CD4-positive, alpha-beta T cell treated with Interleukin-12 subunit alpha and Interleukin-12 subunit beta, for 1 hour (primary cell): ENCODE measurements at places on chromosomes 16 and 17.
A peak's percentile ranks its signal among the peaks of the same experiment; 100 is the strongest.

GRCh38 chr16:53510704-53511070, 7.7 kb upstream of the AKTIP start:
- DNase-seq: no peak

DNA sequence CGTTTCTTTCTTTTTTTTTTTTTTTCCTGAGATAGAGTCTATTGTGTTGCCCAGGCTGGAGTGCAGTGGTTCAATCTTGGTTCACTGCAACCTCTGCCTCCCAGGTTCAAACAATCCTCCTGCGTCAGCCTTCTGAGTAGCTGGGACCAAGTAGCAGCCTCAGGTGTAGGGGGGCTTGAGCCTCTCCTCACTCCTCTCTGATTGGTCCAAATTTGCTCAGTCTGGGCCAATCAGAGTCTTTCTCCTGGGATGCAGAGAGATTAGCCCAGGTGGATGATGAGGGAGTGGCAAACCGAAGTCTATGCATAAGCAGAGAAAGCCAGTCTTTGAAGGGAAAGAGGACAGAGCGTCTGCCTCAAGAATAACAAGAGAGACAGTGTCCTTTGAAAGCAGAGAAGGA, 99.0 kb downstream of the BMERB1 start:
- no peak for DNase-seq

- no peak for DNase-seq
These were observed 147.4 kb downstream of the CYLD start for GRCh38 chr16:50889276-50889675.

GRCh38 chr16:10936272-10936984, 5.8 kb downstream of the DEXI start:
- DNase-seq: no peak

- DNase-seq: no peak
These were observed 302.7 kb upstream of the MYOCD start for GRCh38 chr17:12362853-12363455.

GRCh38 chr16:60608971-60609370, 1427.3 kb downstream of the CDH8 start:
- DNase-seq: no peak

- DNase-seq: no peak
These were observed 221.2 kb downstream of the PRKCA start for GRCh38 chr17:66523378-66524200.

DNA sequence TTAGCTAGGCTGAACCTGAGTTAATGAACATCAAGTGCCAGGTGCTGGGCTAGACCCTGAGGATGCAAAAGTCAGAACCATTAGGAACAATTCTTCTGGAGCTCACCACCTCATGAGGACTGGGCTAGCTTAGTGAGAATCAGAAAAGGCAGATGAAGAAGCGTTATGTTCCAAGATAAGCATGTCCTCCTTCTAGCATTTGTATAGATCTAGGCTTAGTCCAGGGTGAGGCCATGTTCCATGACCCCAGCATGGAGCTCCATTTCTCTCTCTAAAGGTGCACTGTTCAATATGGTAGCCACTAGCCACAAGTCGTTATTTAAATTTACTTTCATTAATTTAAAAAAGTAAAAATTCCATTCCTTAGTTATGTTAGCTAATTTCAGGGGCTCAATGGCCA, 365.3 kb upstream of the CCL2 start:
- no peak for DNase-seq

- peak; percentile 55 for DNase-seq
These were observed 24.2 kb downstream of the XPO6 start for GRCh38 chr16:28187595-28188004.

- DNase-seq: no peak
These were observed 119.4 kb downstream of the FOXL1 start for GRCh38 chr16:86697715-86698114.

DNA sequence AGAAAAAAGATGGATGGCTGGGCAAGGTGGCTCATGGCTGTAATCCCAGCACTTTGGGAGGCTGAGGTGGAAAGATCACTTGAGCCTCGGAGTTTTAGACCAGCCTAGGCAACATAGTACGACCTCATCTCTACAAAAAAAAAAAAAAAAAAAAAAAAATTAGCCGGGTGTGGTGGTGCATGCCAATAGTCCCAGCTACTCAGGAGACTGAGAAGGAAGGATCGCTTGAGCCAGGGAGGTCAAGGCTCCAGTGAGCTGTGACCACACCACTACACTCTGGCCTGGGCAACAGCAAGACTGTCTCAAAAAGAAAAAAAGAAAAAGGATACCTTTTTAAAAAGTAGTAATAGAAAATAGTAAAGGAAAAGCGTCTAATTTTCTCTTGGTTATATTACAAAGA, 20.7 kb downstream of the ZNF652 start:
- DNase-seq: no peak

DNA sequence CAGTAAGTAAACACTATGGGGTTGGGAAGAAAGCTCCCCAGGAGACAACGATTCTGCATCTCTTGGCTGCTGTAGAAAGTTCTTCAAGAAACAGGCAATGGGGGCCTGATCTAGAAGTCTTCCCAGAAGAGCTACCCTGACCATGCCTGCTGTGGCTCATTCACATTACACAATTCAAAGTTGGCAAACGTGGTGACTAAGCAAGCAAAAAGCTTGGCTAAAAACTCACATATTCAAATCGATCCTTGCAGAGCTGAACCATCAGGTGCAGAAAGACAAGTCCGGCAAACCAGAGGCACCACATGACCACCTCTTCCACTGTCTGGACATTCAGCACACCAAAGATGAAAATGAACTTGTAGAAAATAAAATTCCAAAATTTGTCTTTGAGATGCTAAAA, 16.1 kb downstream of the AMFR start:
- no peak for DNase-seq

- DNase-seq: no peak
These were observed 26.6 kb upstream of the MYLK3 start for GRCh38 chr16:46774743-46775177.

DNA sequence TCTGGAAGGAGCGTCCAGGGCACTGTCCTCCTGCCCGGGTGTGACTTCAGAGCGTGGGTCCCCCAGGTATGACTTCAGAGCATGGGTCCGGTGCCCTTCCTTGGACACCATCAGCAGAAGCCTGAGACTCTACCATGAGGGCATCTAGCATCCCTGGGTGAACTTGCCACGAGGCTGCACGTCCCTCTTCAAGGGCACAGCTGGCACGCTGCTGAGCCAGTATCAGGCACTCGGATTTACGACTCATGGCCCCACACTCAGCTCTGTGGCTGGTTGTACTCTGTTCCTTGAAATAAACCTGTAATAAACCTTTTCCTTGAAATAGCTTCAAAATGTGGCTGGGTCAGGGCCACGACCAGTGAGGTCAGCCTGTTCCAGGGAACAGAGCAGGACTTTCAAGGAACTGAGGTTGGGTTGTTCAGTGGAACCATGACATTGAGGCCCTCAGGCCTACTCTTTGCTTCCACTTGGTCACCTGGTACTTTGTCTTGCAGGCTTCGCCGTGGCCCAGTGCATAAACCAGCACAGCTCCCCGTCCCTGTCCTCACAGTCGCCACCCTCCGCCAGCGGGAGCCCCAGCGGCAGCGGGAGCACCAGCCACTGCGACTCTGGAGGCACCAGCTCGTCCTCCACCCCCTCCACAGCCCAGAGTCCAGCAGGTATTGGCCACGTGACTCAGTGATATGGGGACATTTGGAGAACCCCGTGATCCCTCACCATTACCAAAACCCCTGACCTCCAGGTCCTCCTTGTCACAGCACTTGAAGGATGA, 89.9 kb downstream of the SOCS1 start:
- no peak for DNase-seq

DNA sequence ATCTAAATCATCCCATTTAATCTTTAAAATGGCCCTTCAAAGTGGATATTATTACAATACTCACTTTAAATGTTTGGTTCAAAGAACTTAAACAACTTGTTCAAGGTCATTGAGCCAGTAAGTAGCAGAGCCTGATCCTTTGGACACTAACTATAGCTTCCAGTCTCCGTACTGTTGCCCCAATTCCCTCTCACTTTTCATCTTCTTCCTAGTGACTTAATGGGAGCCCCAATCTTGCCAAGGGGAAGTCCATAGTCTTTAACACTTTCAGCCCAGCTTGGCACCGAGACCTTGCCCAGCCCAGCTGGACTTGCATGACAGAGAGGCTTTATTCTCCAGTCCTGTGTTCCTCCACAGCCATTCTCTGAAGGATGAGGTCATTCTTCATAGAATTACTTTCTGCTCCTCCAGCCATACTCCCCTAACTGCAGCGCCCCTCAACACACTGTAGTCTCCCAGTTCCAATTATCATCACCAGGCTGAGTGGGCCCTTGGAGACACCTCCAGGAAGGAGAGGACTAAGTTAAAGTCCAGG, 49.2 kb upstream of the NLK start:
- DNase-seq: no peak

DNA sequence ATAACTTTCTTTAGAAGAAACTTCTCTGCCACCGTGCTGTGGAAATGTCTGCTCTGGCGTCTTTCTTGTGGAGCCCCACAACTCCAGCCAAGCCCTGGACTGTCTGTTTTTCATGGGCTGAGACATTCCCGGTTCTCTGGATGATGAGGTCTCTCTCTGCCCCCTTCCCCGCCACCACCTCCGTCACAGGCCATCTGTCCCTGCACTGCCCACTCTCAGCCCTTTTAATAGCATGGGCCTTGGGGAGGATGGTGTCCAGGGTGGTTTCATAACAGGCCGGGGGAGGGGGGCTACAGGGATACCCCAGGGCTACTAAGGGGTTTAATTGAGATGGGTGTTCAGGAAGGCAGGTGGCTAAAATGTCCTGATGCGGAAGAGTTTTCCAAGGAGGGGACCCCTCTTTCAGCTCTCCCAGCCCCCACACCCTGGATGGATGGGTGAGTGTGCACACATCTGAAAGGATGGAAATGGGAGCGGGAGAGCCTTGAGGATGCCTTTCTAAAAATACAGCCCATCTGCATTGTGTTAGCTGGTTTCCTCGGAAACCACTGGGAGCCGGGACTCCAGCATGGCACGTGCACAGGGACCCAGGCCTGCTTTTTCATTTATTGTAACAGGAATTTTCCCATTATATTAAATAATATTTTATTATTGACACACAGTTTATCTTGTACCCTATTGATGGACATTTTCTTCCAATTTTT, 14.6 kb upstream of the NDRG4 start:
- DNase-seq: no peak

- no peak for DNase-seq
These were observed 182.6 kb downstream of the C16orf78 start for GRCh38 chr16:49556249-49556605.

- no peak for DNase-seq
These were observed 158.6 kb downstream of the PMP22 start for GRCh38 chr17:15106540-15106939.

- DNase-seq: no peak
These were observed 14.6 kb downstream of the PDK2 start for GRCh38 chr17:50109785-50110184.

GRCh38 chr17:830950-831349, 48.8 kb downstream of the MRM3 start:
- DNase-seq: no peak

GRCh38 chr16:16150117-16150877, 73.0 kb downstream of the ABCC6 start:
- DNase-seq: no peak

DNA sequence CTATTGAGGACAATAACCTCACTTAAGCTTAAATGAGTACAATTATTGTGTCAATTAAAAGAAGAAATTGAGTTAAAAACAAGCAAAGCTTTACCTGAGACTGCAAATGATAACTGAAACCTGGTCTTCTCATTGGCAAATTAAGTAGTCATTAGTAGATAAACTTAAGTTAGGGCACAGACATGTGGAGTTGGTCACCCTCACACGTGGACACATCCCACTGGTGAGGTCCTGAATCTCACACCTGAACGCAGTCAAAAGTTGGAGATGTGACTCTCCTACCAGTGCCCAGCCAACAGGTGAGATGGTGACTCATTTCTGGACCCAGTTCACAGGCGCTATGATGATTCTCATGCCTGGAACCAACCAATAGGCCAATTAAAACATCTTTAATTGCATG, 311.6 kb downstream of the FOXL1 start:
- no peak for DNase-seq

GRCh38 chr17:48181653-48182052, 74.1 kb downstream of the SNX11 start:
- no peak for DNase-seq

DNA sequence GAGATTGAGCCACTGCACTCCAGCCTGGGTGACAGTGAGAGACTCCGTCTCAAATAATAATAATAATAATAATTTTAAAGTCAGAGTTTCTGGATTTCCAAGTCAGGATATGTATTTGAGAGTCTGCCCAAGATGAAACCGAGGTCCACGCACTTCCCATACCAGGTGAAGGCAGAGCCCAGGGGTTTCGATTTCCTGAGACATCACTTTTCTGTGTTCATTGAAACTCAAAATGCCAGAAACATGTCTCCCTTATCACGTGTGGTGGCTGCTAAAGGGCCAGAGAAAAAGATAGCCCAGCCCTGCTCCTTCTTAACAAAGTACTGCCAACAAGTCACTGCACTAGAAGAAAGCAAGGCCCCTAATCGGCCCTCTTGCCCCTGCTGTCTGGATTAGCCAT, 9.8 kb upstream of the RNF157 start:
- no peak for DNase-seq

DNA sequence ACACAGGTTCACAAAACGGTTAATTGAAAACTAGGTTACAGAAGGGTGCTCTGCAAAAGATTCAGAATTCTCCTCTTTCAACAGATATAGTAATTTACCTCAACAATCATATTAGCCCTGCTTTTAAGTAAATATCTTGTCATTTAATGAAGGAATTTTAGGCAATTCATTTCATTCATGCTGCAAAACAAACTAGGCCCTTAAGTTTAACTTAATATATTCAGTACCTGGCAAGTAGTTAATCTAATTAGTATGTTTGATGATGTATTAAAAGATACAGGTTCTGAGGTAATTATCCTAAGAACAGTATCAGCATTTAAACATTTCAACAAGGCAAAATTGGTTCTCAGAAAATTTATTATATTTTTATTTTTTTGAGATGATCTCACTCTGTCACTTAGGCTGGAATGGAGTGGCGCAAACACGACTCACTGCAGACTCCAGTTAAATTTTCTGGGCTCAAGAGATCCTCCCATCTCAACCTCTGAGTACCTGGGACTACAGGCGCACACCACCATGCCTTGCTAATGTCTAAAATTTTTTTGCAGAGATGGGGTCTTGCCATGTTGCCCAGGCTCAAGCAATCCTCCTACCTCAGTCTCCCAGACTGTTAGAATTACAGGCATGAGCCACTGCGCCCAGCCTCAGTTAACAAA, 44.9 kb downstream of the SMURF2 start:
- no peak for DNase-seq

GRCh38 chr16:87628246-87628923, 26.1 kb downstream of the JPH3 start:
- no peak for DNase-seq

- DNase-seq: no peak
These were observed 7.3 kb downstream of the ST6GALNAC2 start for GRCh38 chr17:76578376-76578775.
